ENCODE measurements at places on chromosomes 16 and 17.
A peak's percentile ranks its signal among the peaks of the same experiment; 100 is the strongest.

DNA sequence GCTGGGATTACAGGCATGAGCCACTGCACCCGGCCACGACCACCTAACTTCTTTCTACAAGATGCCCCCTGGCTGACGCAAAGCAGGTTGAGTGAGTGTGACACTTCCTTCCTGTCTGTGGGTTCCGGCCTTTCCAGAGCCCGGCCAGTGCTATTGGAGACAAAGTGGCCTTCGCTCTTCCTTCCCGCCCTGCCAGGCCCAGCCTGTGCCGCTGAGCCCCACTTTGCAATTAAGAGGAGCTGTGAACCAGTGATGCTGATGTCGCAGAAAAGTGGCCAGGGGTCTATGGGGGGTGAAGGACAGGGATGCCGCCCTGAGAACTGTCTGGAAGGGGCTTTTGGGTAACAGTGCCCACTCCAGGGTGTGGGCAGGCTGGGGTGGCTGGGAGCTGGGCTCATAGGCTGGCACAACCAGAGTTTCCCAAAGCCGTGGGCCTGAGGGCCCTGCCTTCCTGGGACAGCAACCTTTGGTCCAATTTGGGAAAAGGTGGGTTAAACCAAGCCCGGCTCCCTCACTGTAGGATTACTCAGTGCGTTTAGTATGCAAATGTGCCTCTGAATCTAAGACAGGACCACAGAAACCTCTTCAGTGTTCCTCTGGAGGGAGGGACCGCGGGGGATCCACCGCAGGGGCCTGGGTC lies 174.9 kb downstream of the SEC14L1 start:
- H3K4me3 ChIP-seq: no peak overlapping the region
- H3K36me3 ChIP-seq: no peaks in the 10 kb centered on the region
- H3K27me3 ChIP-seq: no peaks in the 10 kb centered on the region
- no peak overlapping the region for H3K27ac ChIP-seq
- peaks cover 35% of the 10 kb centered on the region for H3K4me1 ChIP-seq
- no peak for DNase-seq

GRCh38 chr16:48347980-48348379 lies 37.2 kb downstream of the SIAH1 start:
- H3K27me3 ChIP-seq: no peaks in the 10 kb centered on the region
- H3K27ac ChIP-seq: no peak overlapping the region
- H3K4me1 ChIP-seq: no peaks in the 10 kb centered on the region
- H3K36me3 ChIP-seq: peaks cover 12% of the 10 kb centered on the region
- H3K4me3 ChIP-seq: no peak overlapping the region

DNA sequence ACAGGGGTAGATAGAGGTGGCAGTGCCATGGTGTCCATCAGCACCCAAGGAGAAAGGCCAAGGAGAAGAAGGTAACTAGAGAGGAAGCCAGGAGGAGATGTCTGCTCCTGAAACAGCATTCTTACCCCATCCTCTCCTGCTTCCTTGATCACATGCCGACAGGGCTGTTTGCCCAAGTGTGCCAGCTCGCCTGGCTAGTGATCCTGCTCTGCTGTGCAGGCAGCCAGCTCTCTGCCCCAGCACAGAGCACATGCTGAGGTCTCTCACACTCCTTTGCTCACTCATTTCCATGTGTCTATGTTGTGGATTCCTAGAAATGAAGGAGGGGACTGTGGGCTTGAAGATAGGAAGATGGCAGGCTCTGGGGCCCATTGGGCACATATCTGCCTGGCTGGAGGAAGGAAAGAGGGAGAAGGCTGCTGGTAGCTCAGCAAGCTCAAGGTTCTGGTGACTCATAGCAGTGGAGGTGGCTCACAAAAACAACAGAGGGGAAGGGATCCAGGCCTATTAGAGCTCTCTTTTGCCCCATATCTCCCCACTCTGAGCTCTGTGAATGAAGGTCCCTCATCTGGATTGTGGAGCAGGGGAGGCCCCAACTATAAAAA lies 54.3 kb downstream of the NEUROD2 start:
- DNase-seq: no peak
- H3K36me3 ChIP-seq: no peaks in the 10 kb centered on the region
- no peaks in the 10 kb centered on the region for H3K27me3 ChIP-seq
- H3K27ac ChIP-seq: no peak overlapping the region
- no peaks in the 10 kb centered on the region for H3K4me1 ChIP-seq
- no peak overlapping the region for H3K4me3 ChIP-seq

DNA sequence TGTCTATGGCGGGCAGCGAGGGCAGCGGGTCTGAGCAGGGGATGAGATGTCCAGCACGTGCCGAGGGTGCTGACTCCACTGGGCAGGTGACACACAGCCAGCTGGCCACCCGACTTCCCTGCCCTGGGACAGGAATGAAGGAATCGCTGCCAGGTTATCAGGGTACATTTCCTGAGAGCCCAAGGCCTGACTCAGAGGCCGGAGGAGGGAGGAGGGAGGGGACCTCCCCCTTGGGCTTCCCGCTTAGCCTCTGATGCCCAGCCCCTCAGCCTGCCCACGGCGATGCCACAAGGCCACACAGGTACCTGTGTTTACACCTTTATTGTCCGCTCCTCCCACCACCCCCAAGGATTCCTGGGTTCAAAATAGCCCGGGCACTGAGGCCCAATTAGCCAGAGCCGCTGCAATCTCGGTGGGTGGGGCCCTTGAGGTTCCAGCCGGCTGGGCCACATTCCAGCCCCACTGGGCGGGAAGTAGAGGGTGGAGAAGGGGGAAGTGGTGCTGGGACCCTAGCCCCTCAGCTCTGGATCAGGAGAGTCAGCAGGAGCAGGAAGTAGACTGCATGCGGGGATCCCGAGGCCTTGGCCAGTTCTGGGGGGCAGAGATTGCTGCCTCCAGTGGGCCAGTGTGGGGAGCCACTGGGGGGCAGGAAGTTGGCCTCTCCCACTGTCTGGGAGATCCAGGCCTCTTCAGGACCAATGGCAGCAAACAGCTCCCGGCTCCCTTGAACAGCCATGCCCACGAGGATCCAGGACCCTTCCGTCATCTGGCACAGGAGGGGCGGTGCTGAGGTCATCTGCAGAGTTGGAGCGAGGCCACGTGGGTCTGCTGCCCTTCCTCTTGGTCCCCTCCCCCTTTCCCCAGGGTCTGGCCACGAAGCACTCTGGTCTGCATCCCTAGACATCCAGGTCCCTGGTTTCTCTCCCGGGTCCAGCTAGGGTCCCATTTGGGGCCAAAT lies 3.4 kb upstream of the PRSS8 start:
- no peaks in the 10 kb centered on the region for H3K27me3 ChIP-seq
- H3K27ac ChIP-seq: peak overlapping the region; percentile 91
- no peak overlapping the region for H3K4me3 ChIP-seq
- H3K4me1 ChIP-seq: peaks cover 59% of the 10 kb centered on the region

DNA sequence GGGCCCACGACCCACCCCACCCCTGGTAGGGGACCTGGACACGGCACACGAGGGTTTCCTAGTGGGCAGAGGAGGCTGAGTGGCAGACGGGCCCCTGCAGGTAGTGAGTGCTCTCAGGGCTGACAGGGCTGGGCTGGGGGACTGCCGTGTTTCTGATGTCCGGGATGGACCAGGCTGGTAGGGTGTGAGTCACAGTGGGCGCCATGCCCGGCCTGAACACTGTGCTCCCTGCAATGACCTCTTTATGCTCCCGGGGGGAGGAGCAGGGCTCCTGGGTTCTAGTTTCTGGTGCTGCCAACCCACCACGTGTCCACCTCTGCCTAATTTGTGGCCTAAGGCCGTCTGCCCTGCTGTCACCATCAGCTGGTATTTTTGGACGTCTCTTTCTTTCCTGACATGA lies 26.3 kb downstream of the ARHGAP23 start:
- DNase-seq: peak; percentile 36
- H3K27ac ChIP-seq: no peak overlapping the region
- H3K4me3 ChIP-seq: no peak overlapping the region
- no peaks in the 10 kb centered on the region for H3K4me1 ChIP-seq
- peaks cover 4% of the 10 kb centered on the region for H3K27me3 ChIP-seq
- no peaks in the 10 kb centered on the region for H3K36me3 ChIP-seq

GRCh38 chr17:47792979-47793378 lies 28.6 kb downstream of the OSBPL7 start:
- no peak for DNase-seq
- no peak overlapping the region for H3K4me3 ChIP-seq
- no peaks in the 10 kb centered on the region for H3K36me3 ChIP-seq
- H3K27me3 ChIP-seq: no peaks in the 10 kb centered on the region
- peaks cover 9% of the 10 kb centered on the region for H3K4me1 ChIP-seq
- H3K27ac ChIP-seq: no peak overlapping the region

- H3K27me3 ChIP-seq: no peaks in the 10 kb centered on the region
- H3K4me1 ChIP-seq: no peaks in the 10 kb centered on the region
- no peak for DNase-seq
Observed at GRCh38 chr17:78661093-78661770, 84.0 kb upstream of the DNAH17 start.

GRCh38 chr16:57519796-57520360 lies 16.5 kb downstream of the CCDC102A start:
- no peak overlapping the region for H3K27ac ChIP-seq
- peak; percentile 77 for DNase-seq
- H3K4me1 ChIP-seq: no peaks in the 10 kb centered on the region
- H3K4me3 ChIP-seq: no peak overlapping the region
- H3K36me3 ChIP-seq: no peaks in the 10 kb centered on the region

DNA sequence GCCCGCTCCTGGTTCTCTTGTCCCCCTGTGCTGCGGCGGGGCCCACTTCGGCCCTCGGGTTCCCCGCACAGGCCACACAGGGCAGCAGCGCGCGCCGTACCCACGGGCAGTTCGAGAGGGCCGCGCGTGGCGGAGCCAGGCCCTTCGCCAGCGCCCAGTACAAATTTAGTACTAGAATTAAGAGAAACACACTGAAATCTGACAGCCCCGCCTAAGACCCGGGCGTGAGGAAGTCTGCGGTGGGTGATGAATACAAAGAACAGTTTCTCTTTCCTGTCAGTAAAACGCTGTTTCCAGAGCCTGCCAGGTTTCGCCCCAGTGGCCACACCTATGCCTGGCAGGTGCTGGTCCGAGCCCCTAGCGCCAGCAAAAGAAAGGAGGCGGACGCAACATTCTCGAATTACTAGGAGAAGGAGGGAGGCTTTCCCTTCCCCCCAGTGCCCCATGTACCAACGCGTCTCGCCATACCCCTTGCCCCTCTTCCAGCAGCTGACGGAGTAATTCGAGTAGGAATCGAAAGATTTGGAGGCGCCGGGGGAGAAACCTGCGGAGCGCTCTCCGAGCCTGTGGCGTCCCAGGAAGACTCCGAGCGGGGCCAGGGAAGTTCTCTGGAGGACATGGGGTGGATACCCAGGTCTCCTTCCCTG lies 591 bp upstream of the SLFN5 start:
- H3K4me3 ChIP-seq: peak overlapping the region; percentile 78
- H3K27ac ChIP-seq: peak overlapping the region; percentile 89
- H3K36me3 ChIP-seq: no peaks in the 10 kb centered on the region
- DNase-seq: peak; percentile 84
- H3K4me1 ChIP-seq: peaks cover 23% of the 10 kb centered on the region

DNA sequence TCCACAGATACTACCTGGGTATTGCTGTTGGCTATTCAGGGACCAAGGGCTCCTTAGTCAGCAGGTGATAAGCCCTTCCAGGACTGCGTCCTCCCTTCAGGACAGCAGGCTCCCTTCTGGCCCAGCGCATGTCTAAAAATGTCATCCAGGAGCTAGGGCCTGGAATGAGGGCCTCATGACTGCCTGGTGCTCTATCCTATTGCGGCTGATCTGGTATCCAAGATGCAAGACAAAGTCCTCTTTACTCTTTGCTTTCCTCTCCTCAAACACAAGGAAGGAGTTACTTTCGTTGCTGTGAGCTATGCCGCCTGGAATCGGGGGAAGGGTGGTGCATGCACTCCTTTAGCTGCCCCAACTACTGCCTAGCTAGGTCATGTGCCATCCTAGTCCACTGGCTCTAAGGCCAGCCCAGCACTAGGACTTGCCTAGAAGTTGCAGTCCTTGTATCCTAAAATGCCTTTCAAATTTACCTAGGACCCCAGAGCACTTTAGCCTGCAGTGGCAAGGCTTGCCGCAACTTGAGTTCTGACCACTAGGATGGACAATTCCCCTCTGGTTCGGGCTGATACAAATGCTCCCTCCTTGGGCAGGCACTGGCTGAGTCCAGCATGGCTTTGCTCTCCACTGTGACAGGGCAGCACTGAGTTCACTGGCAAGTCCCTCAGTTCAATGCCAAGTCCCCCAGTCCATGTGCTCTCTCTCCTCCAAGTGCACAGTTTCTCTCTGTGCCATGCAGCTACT lies 10.1 kb upstream of the TMEM219 start:
- no peak overlapping the region for H3K27ac ChIP-seq
- H3K27me3 ChIP-seq: no peaks in the 10 kb centered on the region
- H3K36me3 ChIP-seq: no peaks in the 10 kb centered on the region
- H3K4me1 ChIP-seq: no peaks in the 10 kb centered on the region
- no peak for DNase-seq
